DMS79 treated with DMSO at 0.1 percent for 48 hours (cell line): ENCODE measurements at places on chromosomes 4 and X.

- DNase-seq, result no peak
These were observed 1.4 kb upstream of the SEC24B start for GRCh38 chr4:109432203-109432602.

DNA sequence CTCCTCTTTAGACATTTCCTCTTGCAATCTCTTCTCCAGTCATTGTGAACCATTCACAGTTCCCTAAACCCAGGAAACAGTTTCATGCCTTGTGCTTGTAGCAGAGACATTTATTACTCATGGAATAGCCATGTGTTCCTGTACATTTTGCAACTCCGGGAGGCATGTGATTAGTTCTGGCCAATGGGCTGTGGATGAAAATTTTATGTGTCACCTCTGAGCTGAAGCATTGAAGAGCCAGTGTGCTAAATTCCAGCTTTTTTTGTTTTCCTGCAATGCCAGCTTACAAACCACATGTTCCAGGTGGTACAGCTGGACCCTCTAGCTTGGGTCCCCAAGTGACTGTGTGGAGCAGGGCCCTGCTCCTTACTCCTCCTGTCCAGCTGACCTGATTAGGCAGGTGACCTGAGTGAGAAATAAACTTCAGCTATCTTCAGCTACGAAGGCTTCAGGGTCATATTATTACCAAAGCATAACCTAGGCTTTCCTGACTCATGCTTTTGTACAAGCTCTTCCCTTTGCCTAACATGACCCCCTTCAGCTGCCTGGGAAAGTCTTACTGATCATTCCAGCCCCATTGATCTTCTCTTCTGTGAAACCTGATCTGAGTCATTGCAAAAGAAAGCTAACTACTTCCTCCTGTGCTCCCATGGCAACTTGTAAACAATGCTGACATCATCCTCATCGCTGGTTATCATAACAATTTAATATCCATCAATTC lies 200.4 kb downstream of the PTTG2 start:
- DNase-seq, result no peak

- DNase-seq, result no peak
These were observed 29.5 kb downstream of the TMPRSS11A start for GRCh38 chr4:67933755-67934154.

GRCh38 chr4:183987987-183988392 lies 82.9 kb downstream of the STOX2 start:
- peak; percentile 54 for DNase-seq

- no peak for DNase-seq
These were observed 6.7 kb upstream of the MSX1 start for GRCh38 chr4:4852591-4853362.

- DNase-seq, result no peak
These were observed 13.3 kb downstream of the TLR10 start for GRCh38 chr4:38769441-38769840.

DNA sequence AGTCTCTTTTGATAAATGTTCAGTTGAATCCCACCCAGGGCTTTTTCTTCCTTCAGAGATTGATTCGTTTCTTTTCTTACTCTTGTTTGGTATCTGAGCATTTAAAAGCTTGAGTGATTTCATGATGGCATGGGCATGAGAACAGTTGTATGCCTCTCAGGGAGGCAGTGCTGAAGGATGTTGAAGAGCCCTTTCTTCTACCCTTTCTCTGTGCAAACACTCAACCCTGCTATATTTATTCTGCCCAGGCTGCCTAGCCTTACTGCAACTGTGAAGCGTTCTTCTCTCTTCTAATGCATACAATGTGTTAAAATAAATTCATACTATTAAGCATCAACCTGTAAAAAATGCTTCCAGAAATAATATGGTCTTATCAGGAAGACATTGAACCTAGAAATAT lies 367.6 kb upstream of the LCORL start:
- no peak for DNase-seq

DNA sequence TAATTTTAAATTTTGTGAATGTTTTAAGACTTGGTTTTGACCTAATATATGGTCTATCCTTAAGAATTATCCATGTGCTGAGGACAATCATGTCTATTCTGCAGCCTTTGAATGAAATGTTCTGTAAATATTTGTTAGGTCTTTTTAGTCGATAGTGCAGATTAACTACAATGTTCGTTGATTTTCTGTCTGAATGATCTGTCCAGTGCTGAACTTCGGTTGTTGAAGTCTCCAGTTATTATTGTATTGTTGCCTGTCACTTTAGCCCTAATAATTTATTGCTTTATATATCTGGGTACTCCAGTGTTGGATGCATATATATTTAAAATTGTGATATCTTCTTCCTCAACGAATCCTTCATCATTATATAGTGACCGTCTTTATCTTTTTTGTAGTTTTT lies 218.3 kb upstream of the ZC4H2 start:
- DNase-seq, result no peak
